K562 (cell line): ENCODE measurements at places on chromosomes 5 and 9. TPM values are rescaled to one million over a fixed set of nuclear protein-coding genes. Genes with fewer than 3 reads are reported as not detected.
A peak's percentile ranks its signal among the peaks of the same experiment; 100 is the strongest.

Gene ADRB2
- total RNA-seq: 0.04 TPM in 2 replicates

Gene GPR107
- 20.3 and 21.8 TPM in 2 replicates for total RNA-seq

Gene FCN2
- total RNA-seq: not detected in 2 replicates

Gene DDX4
- total RNA-seq: not detected in 2 replicates

Gene CNTFR
- total RNA-seq: not detected in 2 replicates

GRCh38 chr5:175772747-175773533, 98.4 kb upstream of the CPLX2 start:
- H3K4me1 ChIP-seq: no peaks in the 10 kb centered on the region
- H3K27me3 ChIP-seq: peaks cover 18% of the 10 kb centered on the region
- H3K36me3 ChIP-seq: no peaks in the 10 kb centered on the region

DNA sequence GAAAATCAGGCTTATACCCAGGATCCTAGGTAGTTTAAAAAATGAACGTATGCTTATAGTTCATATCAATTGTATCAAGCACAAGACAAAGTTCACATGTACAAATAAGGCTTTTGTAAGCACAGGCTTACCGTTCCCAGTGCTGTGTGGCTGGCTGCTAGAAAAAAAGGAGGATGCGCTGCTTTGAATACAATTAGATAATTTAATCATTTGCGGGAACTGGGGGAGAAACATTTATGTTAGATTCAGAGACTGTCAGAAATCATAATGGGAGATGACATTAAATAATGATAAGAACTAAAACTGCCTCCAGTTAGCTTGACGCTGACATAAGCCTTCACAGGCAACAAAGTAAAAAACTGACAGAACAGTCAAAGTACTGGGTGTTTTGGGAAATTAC, 93.2 kb downstream of the FNBP1 start:
- no peaks in the 10 kb centered on the region for H3K27me3 ChIP-seq
- H3K36me3 ChIP-seq: no peaks in the 10 kb centered on the region
- H3K4me3 ChIP-seq: no peak overlapping the region
- DNase-seq: no peak
- peaks cover 4% of the 10 kb centered on the region; the same call in 1 of the 2 replicates for H3K4me1 ChIP-seq

DNA sequence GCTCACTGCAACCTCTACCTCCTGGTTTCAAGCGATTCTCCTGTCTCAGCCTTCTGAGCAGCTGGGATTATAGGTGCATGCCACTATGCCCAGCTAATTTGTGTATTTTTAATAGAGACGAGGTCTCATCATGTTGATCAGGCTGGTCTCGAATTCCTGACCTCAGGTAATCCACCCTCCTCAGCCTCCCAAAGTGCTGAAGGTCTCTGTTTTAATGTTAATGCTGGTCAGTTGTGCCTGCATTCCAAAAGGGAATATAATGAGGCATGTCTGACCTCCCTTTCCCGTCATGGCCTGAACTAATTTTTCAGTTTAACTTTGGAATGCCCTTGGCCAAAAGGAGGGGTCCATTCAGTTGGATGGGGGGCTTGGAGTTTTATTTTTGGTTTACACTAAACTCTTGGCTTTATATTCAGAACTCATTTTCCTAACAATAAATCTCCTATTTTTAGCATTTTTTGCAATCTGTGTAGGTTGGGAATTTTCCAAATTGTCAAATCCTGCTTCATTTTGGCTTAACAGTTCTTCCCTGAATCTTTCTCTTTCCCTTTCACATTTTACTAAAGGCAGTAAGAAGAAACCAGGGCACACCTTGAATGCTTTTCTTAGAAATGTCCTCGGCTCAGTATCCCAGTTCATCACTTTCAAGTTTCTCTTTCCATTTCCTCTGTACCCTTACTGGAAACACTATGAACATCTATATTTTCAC, 1175.5 kb downstream of the MAT2B start:
- no peaks in the 10 kb centered on the region for H3K27me3 ChIP-seq
- H3K27ac ChIP-seq: no peak overlapping the region
- no peaks in the 10 kb centered on the region for H3K4me1 ChIP-seq
- H3K4me3 ChIP-seq: no peak overlapping the region
- DNase-seq: no peak

GRCh38 chr5:68253624-68254585, 38.3 kb downstream of the PIK3R1 start:
- no peaks in the 10 kb centered on the region for H3K36me3 ChIP-seq
- H3K4me3 ChIP-seq: no peak overlapping the region
- H3K27ac ChIP-seq: no peak overlapping the region
- no peaks in the 10 kb centered on the region for H3K27me3 ChIP-seq

DNA sequence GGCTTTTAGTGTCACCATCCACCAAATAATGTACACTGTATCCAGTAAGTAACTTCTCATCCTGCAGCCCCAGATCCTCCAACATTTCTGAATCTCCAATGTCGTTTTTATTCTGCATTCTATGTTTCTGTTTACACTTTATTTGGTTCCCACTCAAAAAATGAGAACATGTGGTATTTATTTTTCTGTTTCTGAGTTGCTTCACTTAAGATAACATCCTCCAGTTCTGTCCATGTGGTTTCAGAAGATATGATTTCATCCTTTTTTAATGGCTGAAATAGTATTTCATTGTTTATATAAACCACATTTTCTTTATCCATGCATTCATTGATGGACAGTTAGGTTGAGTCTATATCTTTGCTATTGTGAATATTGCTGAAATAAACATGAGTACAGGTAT, 677.3 kb upstream of the FTMT start:
- H3K4me3 ChIP-seq: no peak overlapping the region
- no peaks in the 10 kb centered on the region for H3K27me3 ChIP-seq
- no peaks in the 10 kb centered on the region for H3K36me3 ChIP-seq

- no peaks in the 10 kb centered on the region for H3K27me3 ChIP-seq
- no peak overlapping the region for H3K4me3 ChIP-seq
- H3K27ac ChIP-seq: no peak overlapping the region
Measured at GRCh38 chr5:154058055-154059038, 19.6 kb downstream of the MFAP3 start.

DNA sequence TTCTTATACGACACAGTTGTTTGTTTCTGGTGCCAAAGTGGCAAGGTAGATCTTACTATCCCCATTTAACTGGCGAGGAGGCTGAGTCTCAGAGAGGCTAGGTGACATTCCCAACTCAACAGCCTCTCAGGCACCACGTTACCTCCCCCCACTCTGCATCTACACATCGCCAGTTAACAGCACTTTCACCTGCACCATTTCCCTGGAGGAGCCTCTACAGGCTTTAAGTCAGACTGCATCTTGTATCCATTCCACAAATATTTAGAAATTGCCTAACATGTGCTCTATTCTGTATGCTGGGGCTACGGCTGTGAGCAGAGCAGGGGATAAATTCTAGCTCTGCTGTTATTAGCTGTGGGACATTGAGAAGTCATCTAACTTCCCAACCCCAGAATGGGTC, 168.6 kb downstream of the INSYN2B start:
- no peak overlapping the region for H3K27ac ChIP-seq
- H3K4me1 ChIP-seq: no peaks in the 10 kb centered on the region
- no peaks in the 10 kb centered on the region for H3K27me3 ChIP-seq
- DNase-seq: no peak
- H3K36me3 ChIP-seq: no peaks in the 10 kb centered on the region

DNA sequence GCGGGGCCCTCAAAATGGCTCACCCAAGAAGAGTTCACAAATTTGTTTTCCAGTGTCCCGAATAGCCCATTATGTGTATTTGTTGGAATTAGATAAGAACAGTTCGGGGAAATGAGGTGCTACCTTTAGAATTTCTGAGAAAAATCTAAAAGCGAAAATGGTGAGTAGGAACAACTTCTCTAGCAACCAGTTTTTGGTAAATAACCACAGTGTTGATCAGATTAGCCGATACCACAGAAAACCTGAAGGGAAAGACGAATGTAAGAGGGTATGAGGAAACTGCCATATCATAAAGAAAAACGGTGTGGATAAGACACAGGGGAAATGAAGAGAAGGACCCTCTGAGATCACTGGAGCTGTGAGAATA, 31.0 kb downstream of the ADAM19 start:
- H3K36me3 ChIP-seq: no peaks in the 10 kb centered on the region
- H3K4me1 ChIP-seq: peaks cover 5% of the 10 kb centered on the region; the same call in 1 of the 2 replicates
- peak overlapping the region; percentile 55; the same call in 2 of the 3 replicates for H3K27ac ChIP-seq
- no peak overlapping the region for H3K4me3 ChIP-seq

GRCh38 chr5:14081791-14082190, 61.4 kb upstream of the TRIO start:
- no peak overlapping the region for H3K27ac ChIP-seq
- no peaks in the 10 kb centered on the region for H3K36me3 ChIP-seq
- no peak for DNase-seq
- H3K27me3 ChIP-seq: peaks cover 13% of the 10 kb centered on the region
- H3K4me1 ChIP-seq: no peaks in the 10 kb centered on the region
- H3K4me3 ChIP-seq: no peak overlapping the region

DNA sequence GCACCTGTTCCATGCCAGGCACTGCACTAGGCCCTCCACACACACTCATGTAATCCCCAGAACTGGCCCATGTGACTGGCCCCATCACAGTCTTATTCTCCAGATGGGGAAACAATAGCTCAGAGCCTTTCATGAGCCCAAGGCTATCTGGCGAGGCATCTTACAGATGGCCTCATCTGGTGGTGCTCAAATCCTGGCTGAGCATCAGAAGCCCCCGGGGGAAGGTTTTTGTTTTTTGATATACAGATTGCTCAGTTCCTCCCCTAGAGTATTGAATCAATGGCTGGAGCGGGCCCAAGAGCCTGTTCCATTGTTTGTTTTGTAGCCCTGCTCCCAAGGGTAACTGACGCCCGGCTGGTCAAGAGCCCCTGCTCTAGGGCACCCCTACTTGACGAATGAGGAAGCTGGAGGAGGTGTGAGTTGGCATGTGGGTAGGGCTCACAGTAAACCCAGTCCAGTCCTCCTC, 145.3 kb upstream of the RAPGEF1 start:
- peaks cover 3% of the 10 kb centered on the region; the same call in 1 of the 2 replicates for H3K4me1 ChIP-seq
- no peak overlapping the region for H3K27ac ChIP-seq
- DNase-seq: no peak
- H3K4me3 ChIP-seq: no peak overlapping the region
- H3K36me3 ChIP-seq: peaks cover 4% of the 10 kb centered on the region; the same call in 1 of the 3 replicates

GRCh38 chr5:127785098-127785927, 82.1 kb downstream of the CCDC192 start:
- no peak overlapping the region for H3K4me3 ChIP-seq
- no peaks in the 10 kb centered on the region for H3K4me1 ChIP-seq
- H3K27ac ChIP-seq: no peak overlapping the region
- DNase-seq: no peak
- no peaks in the 10 kb centered on the region for H3K27me3 ChIP-seq
- no peaks in the 10 kb centered on the region for H3K36me3 ChIP-seq

GRCh38 chr9:77957652-77958051, 74.0 kb downstream of the GNAQ start:
- H3K36me3 ChIP-seq: no peaks in the 10 kb centered on the region
- no peak for DNase-seq
- no peak overlapping the region; the same call in 2 of the 3 replicates for H3K27ac ChIP-seq
- no peak overlapping the region for H3K4me3 ChIP-seq
- H3K27me3 ChIP-seq: no peaks in the 10 kb centered on the region

GRCh38 chr9:114448706-114449105, 56.6 kb downstream of the WHRN start:
- H3K27me3 ChIP-seq: no peaks in the 10 kb centered on the region
- no peak overlapping the region for H3K4me3 ChIP-seq
- H3K4me1 ChIP-seq: no peaks in the 10 kb centered on the region; the same call in 2 of the 3 replicates
- H3K27ac ChIP-seq: no peak overlapping the region
- no peak for DNase-seq

DNA sequence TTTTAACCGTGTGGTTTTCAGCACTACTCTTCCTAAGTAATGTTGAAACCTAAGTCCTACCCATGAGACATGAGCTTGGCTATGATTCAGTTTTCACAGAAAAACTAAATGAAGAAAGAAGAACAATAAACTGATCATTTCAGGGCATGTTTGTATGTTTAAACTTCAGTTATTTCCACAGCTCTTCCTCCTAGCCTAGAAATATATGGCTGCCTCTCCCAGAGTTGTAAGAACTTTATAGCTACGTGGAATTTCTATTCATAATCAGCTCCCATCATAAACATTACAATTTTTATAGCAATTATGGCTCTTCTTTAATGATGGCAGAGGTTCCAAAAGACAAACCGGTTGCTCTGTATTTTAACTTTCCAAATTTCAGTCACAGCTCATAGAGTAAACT, 314.7 kb upstream of the ADAMTSL1 start:
- H3K4me3 ChIP-seq: no peak overlapping the region
- no peaks in the 10 kb centered on the region for H3K27me3 ChIP-seq
- DNase-seq: no peak
- no peaks in the 10 kb centered on the region for H3K36me3 ChIP-seq
- H3K4me1 ChIP-seq: no peaks in the 10 kb centered on the region
- H3K27ac ChIP-seq: no peak overlapping the region

DNA sequence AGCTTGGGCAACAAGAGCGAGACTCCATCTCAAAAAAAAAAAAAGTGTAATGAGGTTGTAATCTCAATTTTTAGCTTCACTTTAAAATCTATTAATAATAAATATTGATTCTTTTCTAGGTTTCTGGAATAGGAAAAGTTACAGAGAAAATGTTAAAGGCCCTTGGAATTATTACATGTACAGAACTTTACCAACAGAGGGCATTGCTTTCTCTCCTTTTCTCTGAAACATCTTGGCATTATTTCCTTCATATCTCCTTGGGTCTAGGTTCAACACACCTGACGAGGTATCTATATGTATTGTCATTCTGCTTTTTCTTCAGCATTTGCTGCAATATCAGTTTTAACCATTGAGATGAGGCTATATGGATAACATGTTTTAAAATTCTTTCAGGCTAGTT, 26.6 kb upstream of the ANKDD1B start:
- H3K27ac ChIP-seq: no peak overlapping the region
- no peaks in the 10 kb centered on the region for H3K27me3 ChIP-seq
- no peaks in the 10 kb centered on the region for H3K4me1 ChIP-seq
- H3K36me3 ChIP-seq: peaks cover 35% of the 10 kb centered on the region; the same call in 2 of the 3 replicates
- no peak for DNase-seq

DNA sequence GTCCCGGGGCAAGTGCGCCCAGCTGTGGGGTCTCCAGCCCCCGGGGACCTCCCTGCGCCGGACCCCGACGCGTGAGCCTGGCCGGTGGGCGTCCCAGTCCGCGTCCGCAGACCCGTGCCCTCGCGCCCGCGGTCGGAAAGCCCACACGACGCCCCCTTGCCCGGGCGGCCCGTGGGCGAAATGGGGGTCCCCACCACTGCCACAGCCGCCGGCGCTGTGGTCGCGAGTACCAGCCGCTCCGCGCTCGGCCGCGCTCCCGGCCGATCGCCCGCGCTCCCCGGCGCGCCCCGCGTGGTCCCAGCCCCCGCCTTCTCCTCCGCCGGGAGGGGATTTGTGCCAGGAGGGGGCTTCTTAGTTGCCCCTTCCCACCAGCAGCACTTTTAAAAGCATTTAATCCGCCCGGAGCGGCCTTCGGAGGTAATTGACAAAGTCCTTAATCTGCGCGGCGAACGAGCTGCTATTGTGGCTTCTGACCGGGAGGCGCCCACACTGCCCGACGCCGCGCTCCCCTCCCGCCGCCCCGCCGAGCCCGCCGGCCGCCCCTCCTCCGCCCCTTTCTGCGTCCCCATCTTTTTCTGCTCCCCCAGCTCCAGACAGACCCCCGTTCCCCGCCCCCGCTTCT, 469 bp upstream of the FIBCD1 start:
- H3K36me3 ChIP-seq: no peaks in the 10 kb centered on the region
- peaks cover 90% of the 10 kb centered on the region for H3K27me3 ChIP-seq
- H3K27ac ChIP-seq: no peak overlapping the region
- DNase-seq: no peak
- peak overlapping the region; percentile 41; the same call in 1 of the 2 replicates for H3K4me3 ChIP-seq

GRCh38 chr9:112059145-112059965, 115.7 kb downstream of the SUSD1 start:
- peaks cover 30% of the 10 kb centered on the region for H3K4me1 ChIP-seq
- peak overlapping the region; percentile 85 for H3K27ac ChIP-seq
- no peak overlapping the region for H3K4me3 ChIP-seq
- H3K27me3 ChIP-seq: no peaks in the 10 kb centered on the region
- peaks cover 84% of the 10 kb centered on the region for H3K36me3 ChIP-seq
- DNase-seq: no peak

- H3K27ac ChIP-seq: peak overlapping the region; percentile 55; the same call in 2 of the 3 replicates
- 0 out of 3 replicates have a peak, but pooled peaks cover 2% of the 10 kb centered on the region for H3K36me3 ChIP-seq
- no peak overlapping the region for H3K4me3 ChIP-seq
- peaks cover 13% of the 10 kb centered on the region for H3K4me1 ChIP-seq
- no peak for DNase-seq
Measured at GRCh38 chr9:100066539-100066938, 32.3 kb downstream of the ERP44 start.
